Stimulated activated CD4-positive, alpha-beta T cell treated with anti-CD3 and anti-CD28 coated beads, Interleukin-1b, Interleukin-23, amount 100 ng/mL, for 4 hours (primary cell): ENCODE measurements at places on chromosomes 16 and 17.

DNA sequence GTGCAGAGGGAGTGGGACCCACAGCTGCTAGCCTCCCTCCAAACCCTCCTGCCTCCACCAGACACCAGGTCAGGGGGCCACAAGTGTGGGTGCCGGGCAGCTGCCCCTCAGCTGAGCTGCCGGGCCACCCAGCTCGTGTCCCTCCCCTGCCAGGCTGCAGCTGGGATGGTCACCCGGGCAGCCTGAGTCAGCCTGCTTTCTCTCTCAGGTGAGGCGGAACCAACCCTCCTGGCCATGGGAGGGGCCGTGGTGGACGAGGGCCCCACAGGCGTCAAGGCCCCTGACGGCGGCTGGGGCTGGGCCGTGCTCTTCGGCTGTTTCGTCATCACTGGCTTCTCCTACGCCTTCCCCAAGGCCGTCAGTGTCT is 6.9 kb downstream of the SLC16A3 start:
- DNase-seq, result no peak

GRCh38 chr16:69049146-69049545 is 56.3 kb upstream of the HAS3 start:
- DNase-seq, result no peak

- DNase-seq, result no peak
Measured at GRCh38 chr17:68231541-68231940, 16.3 kb upstream of the AMZ2 start.

DNA sequence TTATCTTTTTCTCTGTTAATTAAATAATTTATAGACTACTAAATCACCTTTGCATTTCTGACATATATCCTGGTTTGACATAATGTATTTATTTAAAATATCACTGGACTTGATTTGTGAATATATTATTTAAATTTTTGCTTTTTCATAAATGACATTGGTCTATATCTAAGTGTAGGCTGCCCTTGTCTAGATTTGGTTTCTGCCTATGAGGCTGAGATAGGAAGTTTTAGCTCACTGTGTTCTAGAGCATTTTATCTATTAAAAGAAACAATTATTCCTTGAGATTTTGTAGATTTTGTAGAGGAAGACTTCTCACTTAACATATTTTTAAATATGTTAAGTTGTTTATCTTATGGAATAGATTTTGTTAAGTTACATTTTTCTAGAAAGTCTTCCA is 43.9 kb downstream of the NACA2 start:
- DNase-seq, result no peak

DNA sequence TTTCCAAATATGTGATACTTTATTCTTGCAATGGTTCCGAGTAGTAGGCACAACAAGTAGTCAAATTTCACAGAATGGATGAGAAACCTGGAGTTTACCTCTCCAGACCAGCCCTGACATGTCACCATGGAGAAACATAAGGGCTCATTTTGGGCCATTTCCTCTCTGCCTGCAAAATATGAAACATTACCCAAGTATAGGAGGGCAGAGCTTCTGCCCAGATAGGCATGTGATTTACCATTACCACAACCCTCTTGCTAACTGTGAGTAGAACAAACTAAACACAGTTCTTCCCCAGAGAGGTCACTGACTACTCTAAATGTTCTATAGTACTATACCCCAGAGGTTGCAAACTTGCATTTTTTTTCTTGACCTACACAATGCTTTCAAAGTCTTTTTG is 15.7 kb upstream of the KPNB1 start:
- DNase-seq, result no peak

- no peak for DNase-seq
Measured at GRCh38 chr16:7236824-7237410, 95.7 kb upstream of the RBFOX1 start.

GRCh38 chr16:35425270-35425669 is 1965.9 kb downstream of the TP53TG3F start:
- DNase-seq, result no peak

- DNase-seq, result no peak
Measured at GRCh38 chr17:8647956-8648355, 17.4 kb upstream of the MYH10 start.
